ENCODE measurements at places on chromosomes 13 and 19.

DNA sequence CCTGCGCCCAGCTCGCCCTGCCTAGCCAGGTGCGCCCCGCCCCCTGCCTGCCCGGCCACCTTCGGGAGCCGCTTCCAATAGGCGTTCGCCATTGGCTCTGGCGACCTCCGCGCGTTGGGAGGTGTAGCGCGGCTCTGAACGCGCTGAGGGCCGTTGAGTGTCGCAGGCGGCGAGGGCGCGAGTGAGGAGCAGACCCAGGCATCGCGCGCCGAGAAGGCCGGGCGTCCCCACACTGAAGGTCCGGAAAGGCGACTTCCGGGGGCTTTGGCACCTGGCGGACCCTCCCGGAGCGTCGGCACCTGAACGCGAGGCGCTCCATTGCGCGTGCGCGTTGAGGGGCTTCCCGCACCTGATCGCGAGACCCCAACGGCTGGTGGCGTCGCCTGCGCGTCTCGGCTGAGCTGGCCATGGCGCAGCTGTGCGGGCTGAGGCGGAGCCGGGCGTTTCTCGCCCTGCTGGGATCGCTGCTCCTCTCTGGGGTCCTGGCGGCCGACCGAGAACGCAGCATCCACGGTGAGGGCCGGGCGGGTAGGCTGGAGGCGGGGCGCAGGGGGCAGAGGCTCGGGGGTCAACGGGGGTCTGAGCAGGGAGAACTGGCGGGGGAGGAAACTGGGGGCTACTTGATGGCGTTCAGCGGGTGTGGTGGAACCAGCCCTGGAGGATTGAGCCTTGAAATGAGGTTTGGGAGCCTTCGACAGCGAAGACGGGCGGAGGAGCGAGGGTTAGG is at the start of gene SPINT2:
SPINT2 (plus strand) TSS at position 88 of the 727 bp plus-strand sequence; CDS start at position 408, 320 bp downstream.
- no peak for DNase-seq

DNA sequence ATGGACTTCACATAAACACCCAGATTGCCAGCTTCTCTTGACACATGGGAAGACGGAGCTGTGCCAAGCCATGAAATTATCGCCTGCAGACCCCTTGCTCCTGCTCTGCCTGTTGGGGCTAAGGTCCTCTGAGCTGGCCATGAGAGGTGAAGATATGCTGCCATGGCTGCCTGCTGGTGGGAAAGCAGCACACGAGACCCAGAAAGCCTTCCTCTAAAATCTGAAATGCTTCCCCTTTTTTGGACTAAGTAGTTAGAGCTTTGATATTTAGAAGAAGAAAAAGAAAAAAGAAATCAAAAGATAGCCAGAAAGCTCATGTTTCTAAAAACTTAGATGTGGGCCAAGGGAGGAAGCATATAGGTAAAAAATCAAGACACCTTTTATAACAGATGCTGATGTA is 11.2 kb downstream of the WDFY2 start:
- no peak for DNase-seq

- DNase-seq: no peak
Observed at GRCh38 chr13:31827707-31828106, 88.4 kb downstream of the RXFP2 start.

DNA sequence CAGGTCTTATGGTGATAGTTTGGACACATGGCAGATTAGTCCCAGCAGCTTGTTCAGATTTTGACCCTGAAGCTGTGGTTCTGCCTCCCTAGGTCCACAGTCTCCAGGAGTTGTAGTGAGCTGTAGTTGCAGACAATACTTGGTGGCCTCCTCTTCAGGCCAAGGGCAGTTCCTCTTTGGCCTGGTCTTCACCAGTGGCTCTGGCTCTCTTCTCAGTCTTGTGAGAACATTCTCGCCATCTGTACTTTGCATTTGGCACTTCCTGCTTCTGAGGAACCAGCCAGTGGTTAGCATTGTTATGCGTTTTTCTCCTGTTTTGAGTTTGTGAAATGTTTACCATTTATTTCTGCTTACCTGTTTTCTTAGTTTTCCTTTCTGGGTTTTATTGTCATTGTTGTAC is 40.7 kb downstream of the PCCA start:
- no peak for DNase-seq

GRCh38 chr19:3607303-3608078 is 816 bp upstream of the TBXA2R start:
- peak; percentile 60 for DNase-seq

DNA sequence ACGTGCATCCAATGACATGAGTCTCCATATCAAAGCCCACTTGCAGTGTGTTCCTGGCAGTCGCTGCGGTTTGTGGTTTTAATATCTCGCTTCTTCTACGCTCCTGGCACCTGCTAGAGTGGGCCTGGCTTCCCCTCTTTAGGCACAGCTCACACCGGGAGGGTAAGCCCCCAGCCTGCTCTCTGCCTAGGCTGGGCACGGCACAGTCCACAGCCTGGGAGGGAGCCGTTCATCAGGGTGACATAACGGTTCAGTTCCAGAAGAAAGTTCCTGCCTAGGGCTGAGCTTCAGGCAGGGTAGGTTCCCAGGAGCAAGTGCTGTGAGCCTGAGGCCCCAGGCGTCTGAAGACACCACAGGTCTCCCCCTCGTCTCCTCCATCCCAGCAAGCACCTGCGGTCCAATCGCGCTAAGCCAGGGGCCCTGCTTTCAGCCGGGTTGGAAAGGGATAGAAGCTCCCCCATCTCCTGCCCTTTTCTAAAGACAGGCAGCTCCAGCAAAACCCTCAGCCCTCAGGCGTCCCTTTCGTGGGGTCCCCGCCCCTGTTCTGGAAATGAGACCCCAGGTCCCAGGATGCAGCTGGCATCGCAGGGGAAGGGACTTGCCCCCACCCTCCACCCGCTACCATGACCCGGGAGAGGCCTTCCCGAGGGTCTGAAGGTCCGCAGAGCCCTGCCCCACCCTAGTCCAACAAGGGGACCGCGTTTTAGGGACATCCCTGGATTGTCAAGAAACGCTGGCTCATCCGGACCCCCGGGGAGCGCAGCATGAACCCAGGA is 121.6 kb upstream of the ZNF507 start:
- no peak for DNase-seq

DNA sequence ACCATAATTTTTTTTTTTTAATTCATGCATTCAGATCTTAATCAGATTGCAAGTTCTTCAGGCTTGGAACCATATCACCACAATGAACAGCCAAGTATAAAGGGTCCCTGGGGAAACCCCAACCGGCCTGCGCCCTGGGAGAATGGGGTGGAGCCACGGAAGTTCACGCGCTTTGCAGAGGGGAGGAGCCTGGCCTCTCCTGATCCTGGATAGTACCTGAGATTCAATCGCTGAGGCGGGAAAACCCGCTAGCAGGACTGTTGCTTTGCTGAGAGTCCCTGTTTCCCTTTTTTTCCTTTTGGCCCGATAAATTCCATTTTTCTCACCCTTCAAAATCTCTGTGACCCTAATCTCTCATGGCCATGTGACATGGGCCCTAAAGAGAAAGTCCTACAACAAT is 385.1 kb downstream of the IRS2 start:
- DNase-seq: no peak

DNA sequence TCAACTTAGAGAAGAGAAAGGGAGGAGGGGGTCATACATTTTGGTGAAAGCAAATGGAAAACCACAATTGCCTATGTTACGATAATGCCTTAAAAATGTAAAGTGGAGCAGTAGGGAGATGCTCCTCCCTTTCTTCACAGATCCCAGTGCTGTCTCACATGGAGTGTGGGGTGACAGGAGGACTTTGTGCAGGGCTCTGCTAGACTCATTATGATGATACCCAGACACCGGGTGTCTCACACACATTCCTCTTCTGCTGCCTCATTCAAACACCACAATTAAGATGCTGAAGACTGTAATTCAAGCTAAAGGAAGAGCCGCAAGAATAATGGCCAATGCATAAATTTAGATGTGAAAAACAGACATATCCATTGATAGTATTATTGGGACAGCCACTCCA is 150.6 kb downstream of the LHFPL6 start:
- no peak for DNase-seq

- DNase-seq: no peak
Observed at GRCh38 chr19:13942023-13942684, 3.9 kb upstream of the PODNL1 start.

DNA sequence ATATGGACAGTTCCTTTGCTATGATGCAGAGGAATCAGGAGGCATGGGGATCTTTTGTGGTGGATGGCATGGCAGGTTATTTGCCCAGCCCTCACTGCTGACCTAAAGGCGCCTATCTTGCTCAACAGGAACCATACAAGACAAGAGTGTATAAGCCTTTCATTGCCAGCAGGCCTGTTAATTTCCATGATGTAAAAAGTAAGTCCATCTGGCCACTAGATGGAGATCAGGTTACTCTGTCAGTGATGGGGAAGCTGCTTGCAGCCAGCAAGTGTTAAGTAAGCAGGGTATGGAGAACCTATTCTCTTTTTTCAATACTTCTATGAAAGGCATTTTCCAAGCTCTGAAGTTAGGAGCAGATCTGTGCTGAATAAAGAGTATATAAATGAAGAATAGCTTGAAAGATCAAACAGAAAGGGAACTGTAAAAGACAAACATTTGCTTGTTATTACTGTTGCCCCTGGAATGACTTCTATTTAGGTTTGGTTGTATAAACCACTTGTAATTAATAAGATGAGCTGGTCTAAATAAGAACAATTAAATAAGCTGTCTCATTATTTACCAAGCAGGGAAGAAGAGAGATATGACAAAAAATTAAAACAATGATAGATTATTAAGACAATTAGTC is 210.9 kb downstream of the RGCC start:
- peak; percentile 97 for DNase-seq

DNA sequence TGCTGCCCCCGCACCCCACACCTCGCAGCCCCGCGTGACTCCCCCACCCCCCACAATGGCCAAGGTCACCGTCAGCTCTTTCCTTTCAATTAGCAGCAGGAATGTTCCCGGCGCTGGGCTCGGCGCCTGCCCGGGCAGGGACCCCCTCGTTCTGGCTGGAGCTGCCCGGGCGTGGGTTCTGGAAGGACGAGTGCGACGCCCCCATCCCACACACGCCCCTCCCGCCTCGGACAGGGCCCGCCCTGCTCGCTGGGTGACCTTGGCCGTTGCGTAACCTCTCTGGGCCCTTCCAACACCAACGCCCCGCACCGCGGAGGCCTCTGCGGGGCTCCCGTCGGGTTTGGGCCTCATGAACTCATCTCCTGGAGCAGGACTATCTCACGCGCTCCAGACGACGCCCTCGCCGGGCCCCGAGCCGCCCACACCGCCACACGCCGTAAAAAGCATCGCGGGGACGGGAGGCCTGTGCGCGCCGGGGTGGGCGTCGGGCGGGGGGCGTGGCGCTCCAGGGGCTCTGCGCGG is 10.3 kb downstream of the PALM start:
- peak; percentile 80 for DNase-seq

GRCh38 chr13:48560657-48561337 is 27.9 kb upstream of the RCBTB2 start:
- no peak for DNase-seq

- DNase-seq: no peak
Observed at GRCh38 chr19:54731191-54731590, 6.9 kb downstream of the KIR3DL3 start.

DNA sequence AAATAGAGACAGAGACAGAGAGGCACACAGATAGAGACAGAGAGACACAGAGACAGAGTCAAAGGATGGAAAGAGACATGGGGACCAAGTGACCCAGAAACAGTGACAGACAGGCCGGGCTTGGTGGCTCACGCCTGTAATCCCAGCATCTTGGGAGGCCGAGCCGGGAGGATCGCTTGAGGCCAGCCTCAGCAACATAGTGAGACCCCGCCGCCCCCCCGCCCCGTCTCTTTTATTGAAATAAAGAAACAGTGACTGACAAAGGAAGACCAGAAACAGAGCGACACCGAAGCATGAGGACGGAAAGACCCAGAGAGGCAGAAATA is 848 bp upstream of the NECTIN2 start:
- no peak for DNase-seq

DNA sequence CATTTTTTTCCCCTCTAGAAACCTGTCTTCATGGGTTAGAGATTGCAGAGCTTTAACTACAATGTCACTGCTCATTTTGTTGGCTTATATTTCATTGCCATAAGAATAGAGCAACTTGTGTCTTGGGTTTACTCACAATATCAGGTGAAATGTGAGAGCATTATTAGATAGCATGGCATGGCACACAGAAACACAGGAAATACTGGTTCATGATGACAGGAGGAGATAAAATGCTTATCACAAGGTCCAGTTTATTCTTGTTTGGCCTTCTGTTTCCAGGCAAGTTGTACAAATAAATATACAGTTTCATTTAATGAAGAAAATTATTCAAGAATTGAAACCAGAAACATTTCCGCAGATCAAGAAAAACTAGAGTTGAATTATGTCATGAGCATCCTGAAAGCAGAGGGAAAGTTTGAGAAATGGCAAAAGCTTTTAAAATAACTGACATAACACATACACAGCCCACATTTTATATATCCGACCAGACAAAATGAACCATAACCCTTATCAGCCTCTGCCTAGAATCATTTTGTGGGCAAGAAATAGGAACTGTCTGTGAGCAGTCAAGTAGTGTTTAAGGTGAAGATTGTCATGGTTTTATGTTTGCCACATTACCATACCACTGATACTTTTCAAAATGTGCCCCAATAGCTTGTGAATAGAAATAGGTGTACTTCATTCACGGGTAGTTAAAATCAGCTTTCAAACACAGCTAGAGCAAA is 297.9 kb upstream of the ARGLU1 start:
- DNase-seq: no peak

DNA sequence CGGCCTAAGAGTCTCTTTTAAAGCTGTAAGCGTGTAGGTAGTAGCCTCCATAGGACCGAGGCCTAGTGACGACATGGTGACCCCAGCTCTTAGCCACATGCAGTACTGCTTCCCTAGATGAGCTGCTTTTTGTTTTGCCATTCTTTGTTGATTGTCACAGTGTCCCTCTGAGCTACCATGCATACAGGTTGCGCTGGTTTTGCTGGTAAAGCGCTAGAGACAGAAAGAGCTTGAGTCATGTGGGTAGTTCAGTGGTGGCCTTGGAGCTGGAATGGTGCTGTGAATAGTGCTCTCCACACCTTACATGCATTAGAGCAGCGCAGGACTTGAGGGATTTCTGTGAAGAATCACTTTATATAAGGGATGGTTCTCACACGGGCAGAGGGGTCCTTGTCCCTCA is 5.1 kb downstream of the HNRNPM start:
- DNase-seq: no peak

- DNase-seq: peak; percentile 15
Observed at GRCh38 chr13:49219647-49220035, 497 bp upstream of the MLNR start.

DNA sequence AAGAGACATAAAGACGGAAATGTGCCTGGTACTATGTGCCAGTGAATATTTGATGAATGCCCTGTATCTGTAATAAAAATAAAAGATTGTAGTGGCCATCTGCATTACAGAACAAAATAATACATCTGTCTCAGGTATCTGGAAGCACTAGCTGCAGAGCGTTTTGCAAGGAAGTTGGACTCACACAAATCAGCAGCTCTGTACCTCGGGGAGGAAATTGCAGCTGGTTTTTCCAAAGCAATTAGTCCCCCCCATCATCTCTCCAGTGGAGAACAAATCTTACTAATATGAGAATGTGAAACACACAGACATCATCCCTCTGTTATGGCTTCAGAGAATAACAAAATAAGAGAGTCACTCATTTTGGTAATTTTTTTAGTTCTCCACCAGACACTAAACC is 245.3 kb downstream of the ITGBL1 start:
- DNase-seq: no peak

GRCh38 chr19:18432275-18433014 is 5.5 kb downstream of the ISYNA1 start:
- no peak for DNase-seq
